ENCODE measurements at places on chromosomes 5 and 9.

DNA sequence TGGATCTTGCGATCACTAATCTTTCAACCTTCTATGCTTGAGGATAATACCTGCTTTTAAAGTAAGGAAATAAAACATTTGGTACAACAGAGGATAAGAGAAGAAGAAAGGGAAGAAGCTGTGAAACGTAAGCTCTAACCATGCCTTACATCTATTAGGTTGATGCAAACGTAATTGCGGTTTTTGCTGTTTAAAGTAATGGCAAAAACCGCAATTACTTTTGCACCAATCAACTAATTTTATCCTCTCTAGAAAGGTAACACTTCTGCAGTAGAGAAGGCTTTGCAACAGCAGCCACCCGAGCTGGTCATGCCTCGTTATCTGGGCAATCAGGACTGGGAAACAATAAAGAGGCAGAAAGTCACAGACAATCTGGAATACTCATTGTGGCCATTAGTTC is 224.1 kb downstream of the MED10 start:
- no peak for DNase-seq

DNA sequence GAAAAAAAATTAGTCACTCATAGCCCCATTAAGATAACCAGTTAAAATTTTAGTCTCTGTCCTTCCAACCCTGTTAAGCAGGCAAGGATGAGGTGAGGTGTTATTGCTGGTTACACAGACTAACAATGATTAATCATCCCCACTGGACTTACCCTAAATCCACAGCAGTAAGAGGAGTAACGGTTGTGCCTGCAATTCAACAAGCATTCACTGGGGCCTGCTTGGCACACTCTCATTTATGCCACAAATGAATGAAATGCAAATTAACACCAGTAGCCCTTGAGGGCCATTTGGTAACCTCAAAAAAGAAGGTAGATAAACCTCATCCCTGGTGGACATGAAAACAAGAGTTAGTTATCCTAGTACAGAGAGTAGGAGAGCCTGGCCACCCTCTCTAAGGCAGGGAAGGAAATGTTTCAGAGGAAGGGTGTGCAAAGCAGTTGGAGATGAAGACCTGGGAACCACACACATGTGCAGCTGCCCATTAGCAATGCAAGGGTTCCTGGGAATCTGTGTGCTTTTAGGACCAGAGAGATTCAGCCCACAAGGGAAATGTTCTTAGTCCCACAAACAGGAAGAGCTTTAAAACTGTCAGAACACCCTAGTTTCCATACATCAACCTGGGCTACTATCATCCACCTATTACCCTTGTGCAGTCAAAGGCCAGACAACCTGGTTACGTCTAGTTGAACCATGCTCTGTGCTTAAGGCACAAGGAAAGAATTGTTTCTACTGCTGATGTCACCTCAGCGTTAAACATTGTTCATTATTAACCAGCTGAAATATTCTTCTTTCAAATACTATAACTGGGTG is 7.7 kb downstream of the LHFPL2 start:
- DNase-seq = no peak

DNA sequence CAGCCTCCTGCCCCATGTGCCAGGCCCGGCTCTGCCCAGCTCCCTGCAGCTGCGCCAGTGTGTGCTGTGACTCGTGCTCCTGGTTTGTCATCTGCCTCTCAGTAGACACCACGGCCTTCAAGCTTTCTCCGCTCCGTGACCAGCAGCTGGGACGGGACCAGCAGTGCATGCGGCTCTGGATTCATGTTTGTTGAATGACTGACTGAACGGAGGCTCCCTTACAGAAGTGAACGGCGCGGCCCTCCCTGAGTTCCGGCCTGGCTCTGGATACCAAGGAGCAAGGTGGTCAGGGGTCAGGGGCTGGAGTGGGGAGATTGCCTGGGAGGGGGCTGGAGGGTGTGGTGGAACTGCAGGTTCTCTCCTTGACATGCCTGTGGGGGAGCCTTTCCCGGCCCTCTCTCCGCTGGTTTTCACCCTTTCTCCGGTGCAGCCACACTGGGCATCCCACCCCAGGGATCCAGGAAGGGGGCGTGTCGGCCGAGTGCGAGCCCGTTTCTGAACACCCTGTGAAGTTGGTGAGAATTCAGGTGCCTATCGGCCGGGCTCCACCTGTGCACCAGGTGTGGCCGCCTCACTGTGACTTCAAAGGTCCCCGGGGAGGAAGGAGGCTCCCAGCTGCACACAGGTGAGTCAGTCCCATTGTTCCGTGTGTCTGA is 11.1 kb upstream of the CEP72 start:
- DNase-seq = no peak

DNA sequence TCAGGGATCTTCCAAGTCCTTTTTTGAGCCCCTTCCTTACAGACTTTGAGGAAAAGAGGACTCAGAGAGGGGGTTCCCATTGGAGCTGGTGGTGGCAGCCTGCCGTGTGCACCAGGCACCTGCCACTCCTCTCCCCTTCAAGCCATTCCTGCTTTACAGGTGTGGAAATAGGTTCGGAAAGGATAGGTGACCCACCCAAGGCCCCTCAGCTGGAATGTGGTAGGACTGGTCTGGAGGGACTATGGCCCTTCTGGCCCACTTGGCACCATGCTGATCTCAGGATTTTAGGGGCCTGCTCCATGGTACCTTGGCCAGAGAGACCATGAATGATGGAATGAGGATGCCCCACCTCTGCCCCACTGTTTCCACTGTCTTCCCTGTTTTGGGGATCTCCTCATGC is 1.4 kb downstream of the GALNT12 start:
- no peak for DNase-seq

DNA sequence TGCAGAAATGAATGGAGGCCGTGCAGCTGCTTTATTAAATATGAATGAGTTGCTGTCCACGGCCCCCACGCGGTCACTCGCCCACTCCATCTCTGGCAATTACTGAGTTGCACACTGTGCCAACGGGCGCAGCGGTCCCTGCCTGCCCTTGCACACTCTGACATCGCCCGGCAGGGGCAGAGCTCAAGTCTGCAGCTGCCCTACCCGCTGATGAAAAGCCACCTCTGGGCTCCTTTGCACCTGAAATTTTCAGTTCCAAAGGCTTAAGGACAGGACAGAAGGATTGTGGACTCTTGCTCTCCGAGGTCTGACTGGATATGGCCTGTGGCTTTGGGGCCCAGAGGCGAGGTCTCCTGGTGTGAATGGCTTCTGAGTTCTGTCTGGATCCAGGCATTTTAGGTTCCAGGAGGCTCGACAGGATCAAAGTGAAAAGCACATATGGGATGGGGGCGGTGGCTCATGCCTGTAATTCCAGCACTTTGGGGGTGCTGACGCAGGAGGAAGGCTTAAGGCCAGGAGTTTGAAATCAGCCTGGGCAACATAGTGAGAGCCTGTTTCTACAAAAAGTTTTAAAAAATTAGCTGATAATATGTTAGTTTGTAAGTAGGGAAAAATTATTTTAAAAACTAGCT is 201.8 kb downstream of the PAX5 start:
- DNase-seq = no peak

GRCh38 chr9:133657120-133657661 is 21.0 kb downstream of the DBH start:
- no peak for DNase-seq
